ENCODE measurements at places on chromosomes 5 and 9.

- no peak for DNase-seq
Measured at GRCh38 chr5:75475364-75475763, 36.1 kb downstream of the CERT1 start.

DNA sequence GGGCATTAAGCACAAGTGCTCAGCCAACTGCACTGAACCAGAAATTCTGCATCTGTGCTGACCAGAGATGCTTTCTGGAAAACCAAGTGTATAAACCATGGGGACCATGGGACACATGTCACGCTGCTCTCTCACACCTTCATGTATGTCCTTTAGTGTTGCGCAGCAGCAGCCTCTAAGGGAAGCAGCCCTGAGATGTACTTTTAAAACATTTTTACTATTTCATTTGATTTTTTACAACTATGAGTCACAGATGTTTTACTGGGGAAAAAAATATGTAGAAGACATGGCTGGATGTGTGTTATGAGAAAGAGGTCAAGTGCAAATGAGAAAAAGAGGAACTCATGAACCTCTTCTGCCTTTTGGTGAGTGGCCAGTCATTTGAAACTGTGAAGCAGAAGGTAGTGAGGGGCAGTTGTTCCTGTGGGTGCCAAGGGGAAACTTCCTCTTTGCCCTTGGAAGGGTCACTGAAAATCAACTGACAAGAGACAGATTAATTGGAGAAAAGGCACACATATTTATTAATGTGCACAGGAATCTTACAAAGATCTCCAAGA lies 31.4 kb upstream of the SYK start:
- DNase-seq: no peak

- no peak for DNase-seq
Measured at GRCh38 chr5:2677689-2678088, 73.8 kb downstream of the IRX2 start.

DNA sequence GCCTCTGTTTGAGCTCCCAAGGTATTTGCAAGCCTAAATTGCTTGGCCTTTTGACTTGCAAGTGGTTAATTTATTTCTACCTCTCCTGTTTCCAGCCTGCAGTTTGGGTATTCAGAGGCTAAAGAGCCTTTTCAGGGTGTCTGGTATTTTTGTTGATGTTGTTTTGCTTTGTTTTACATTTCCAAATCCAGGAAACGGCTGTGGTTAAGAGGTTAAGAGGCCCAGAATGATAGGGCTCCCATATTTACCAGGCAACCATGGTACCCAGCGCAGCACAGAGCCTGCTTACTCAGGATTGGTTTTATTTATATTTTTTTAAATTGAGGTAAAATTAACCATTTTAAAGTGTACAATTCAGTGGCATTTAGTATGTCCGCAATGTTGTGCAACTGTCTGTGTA lies 92.1 kb downstream of the PDZD2 start:
- DNase-seq: no peak

DNA sequence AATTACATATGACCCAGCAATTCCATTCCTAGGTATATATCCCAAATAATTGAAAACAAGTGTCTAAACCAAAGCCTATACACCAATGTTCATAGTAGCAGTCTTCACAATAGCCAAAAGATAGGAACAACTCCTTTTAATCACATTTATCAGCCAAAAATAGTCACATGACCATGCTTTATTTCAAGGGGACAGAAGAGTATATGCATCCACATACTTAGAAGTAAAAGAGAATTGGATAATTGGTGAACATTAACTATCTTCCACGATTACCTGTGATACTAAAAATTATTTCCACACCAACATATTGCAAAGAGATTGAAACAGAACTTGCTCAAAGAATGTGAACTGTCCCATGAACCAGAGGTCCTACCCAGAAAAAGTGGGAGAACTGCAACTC lies 51.8 kb upstream of the FOXE1 start:
- no peak for DNase-seq

GRCh38 chr5:172594431-172594830 lies 46.6 kb upstream of the NEURL1B start:
- DNase-seq: no peak

GRCh38 chr5:13632676-13633075 lies 311.8 kb downstream of the DNAH5 start:
- no peak for DNase-seq

- DNase-seq: no peak
Measured at GRCh38 chr5:167271081-167271480, 1020.4 kb upstream of the WWC1 start.

DNA sequence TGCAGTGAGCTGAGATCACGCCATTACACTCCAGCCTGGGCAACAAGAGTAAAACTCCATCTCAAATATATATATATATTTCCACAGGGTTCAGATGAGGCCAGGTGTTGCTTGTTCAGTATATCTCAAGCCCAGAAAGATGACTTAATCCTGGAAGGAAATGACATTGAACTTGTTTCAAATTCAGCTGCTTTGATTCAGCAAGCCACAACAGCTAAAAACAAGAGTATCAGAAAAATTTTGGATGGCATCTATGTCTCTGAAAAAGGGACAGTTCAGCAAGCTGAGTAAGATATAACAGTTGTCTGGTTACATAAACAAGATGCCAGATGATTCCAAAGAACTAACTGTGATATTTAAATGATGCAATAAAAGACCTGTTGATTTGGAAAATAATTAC lies 352.0 kb downstream of the KCTD16 start:
- no peak for DNase-seq

GRCh38 chr5:34034534-34035327 lies 8.3 kb downstream of the C1QTNF3 start:
- no peak for DNase-seq

- no peak for DNase-seq
Measured at GRCh38 chr5:15687401-15687800, 187.4 kb downstream of the FBXL7 start.

GRCh38 chr9:127720031-127720864 lies 4.4 kb downstream of the TTC16 start:
- DNase-seq: no peak

DNA sequence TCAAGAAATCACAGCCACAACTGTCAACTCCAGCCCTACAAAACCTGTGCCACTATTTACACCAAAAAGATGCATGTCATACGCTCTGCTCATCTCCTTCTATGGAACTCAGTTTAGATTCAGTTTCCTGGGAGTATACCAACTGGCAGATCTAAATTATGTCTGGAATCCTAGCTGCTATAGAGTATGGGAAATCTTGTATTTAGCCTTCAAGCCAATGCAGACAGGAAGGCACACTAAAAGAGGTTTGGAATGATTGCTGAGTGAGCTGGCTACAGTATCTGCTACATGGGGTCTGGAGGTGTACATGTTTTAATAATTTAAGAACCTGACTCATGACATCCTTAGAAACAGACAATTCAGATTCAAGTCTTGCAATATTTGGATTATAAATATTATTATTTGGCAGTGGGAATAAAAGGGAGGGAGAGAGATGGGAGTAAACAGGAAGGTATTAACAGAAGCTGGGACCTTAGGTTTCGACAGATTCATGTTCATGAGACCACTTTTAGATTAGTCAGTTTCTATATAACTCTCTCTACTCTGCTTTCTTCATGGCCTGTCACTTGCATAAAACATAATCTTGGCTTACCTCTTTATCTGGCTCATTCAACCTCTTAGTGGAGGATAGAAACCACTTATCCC lies 178.8 kb upstream of the HAPLN1 start:
- no peak for DNase-seq

GRCh38 chr9:123716339-123716945 lies 213.5 kb downstream of the DENND1A start:
- DNase-seq: peak; percentile 41

GRCh38 chr5:9564752-9565151 lies 18.9 kb upstream of the SEMA5A start:
- DNase-seq: no peak

DNA sequence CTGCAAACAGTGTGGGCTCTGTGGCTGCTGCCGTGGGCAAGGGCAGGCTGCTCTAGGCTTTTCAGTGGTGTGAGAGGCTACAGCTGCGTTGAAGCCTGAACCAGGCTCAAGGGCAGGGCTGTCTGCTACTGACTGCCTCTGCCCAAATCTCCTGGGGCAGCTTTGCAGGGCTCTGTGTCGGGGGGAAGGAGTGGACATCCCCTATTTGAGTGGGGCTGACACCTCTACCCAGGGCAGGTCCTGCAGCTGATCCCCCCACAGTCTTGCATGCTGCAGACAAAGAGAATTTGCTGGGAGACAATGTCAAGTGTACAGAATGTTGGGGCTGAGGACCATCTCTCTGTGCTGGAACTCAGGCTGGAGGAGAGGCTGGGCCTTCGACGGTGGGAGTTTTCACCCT lies 240.2 kb downstream of the PBX3 start:
- DNase-seq: no peak

DNA sequence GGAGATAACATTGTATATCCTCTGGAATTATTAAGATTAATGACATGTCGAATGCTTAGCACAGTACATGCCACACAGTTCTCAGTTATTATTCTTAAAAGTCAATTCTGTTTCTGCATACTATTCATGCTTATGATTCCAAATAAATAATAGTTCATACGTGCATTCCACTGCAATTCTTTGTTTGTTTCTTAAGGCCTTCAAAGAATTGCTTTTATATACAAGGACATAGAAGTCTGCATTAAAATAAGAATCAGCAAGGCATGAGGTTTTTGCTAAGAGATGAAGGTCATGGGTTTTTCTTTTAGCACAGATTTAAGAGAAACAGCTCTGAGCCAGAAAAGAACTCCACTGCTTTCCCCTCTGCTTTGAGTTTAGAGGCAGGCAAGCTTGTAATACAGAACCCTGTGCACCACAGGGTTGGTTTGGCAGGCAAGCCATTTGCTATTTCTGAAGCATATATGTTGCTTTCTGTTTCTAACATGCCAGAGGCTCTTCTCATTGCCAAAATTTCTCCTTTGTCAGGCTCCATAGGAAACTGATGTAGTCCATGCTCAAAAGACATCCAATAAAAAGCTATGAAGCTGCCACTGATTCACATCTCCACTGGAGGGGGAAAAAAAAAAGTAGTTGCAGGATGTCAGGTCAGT lies 420.6 kb upstream of the TYRP1 start:
- DNase-seq: no peak

GRCh38 chr5:139705191-139705590 lies 57.0 kb downstream of the CXXC5 start:
- no peak for DNase-seq

- peak; percentile 29 for DNase-seq
Measured at GRCh38 chr5:160419458-160420330, 813 bp upstream of the SLU7 start.

DNA sequence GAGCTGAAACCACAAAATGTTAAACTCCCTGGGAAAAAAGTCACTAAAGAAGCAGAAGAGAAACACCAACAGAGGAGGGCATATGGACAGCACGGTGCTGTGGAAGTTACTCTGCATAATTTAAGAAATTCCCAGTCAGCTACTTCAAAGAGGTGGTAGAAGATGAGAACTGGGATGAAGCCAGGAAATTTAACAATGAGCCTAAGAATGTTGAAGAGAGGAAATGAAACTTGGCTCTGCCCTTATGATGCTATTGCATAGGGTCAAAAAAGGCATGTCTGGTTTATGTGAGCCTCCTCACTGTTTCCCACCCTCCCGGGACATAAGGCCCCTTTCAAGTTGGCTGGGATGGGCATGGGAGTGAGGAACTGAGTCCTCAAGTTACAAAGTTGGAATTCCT lies 25.4 kb upstream of the SNX18 start:
- DNase-seq: no peak

- DNase-seq: no peak
Measured at GRCh38 chr5:76457674-76458485, 54.8 kb downstream of the IQGAP2 start.

DNA sequence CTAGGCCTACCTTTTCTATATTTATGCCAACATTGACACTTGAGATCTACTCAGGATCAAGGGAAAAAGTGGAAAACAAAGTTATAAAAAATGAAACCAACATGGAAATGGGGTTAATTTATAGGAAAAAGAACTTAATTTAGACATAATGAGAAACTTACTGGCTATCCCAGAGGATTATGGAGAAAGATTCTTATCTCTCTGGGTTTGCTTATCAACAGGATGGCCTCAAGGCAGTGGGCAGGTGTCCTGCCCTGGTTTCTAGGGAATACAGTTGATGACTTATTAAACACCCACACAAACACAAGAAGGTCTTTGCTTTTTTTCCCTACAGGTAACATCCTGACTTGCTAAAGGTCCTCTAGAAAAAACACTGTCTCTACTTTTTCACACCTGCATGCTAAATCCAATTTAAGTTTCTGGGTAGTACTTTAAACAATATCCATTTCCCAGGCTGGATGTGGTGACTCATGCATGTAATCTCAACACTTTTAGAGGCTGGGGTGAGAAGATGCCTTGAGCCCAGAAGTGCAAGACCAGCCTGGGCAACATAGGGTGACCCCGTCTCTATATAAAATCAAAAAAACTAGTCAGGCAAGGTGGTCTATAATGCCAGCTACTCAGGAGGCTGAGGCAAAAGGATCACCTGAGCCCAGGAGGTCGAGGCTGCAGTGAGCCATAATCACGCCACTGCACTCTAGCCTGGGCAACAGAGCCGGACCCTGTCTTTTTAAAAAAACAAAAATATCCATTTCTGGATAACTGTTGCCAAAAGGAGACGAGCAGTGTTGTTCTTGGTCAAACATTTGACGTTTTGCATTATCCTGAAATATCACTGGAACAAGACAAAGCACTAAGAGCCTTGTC lies 6.6 kb upstream of the ZNF608 start:
- DNase-seq: no peak

GRCh38 chr9:114501796-114502682 lies 3.2 kb downstream of the WHRN start:
- peak; percentile 55 for DNase-seq

GRCh38 chr5:170917113-170917512 lies 55.3 kb downstream of the RANBP17 start:
- DNase-seq: no peak

- DNase-seq: no peak
Measured at GRCh38 chr5:108334225-108334624, 47.7 kb downstream of the FBXL17 start.

GRCh38 chr5:136768457-136768856 lies 403.1 kb upstream of the TRPC7 start:
- no peak for DNase-seq

DNA sequence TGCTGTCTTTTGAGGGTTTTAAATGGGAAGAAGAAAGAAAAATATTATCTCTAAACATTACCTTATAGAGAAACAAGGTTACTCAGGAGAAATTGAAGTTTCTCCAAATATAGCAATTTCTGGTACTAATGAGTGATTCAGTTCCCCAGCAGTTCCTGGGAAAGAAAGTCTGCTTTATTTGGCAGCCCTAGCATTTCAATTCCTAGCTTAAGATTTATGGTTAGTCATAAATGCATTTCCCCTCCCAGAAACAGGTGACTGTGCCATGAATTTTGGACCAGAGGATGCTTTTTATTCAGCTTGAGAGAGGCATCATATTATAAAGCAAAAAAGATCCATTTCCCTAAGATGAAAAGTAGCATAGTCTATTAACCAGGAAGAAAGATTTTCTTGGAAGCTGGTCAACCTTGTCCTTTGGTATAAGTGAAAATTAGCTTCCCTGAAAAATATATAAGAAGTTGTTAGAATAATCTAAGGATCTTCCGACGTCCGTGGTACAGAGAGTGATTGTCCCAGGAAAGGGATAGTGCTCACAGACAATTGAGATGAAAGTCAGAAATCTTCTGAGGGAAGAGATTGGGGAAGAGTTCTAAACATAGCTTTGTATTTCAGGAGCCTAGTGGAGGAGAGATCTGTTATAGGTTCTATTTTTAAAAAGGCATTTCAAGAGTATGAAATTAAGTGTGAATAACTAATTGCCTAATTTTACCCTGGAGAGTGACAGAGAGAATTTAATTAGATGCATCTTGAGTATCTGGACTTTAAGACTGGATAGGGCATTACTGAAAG lies 164.9 kb downstream of the ESM1 start:
- DNase-seq: no peak

GRCh38 chr5:74576941-74577456 lies 63.5 kb downstream of the ENC1 start:
- DNase-seq: no peak
